ENCODE measurements at places on chromosomes 4 and X.

DNA sequence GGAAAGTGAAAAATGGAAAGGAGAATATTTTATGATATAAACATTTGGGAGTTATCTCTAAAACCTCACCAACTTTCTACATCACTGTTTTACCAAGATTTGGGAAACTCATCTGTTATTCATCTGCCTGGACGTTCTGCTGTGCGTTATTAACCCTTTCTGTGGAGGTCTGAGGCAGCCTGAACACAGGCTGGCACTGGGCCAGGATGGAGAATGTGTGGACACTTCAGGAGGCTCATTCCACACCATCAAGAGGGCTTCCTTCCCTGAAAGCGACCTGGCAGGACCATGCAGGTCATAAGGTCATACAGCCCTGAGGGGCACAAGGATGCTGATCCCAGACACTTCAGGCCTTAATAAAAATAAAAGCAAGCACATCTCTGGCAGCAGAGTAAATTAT lies 31.2 kb upstream of the TMEM184C start:
- DNase-seq: no peak

GRCh38 chrX:65745992-65746391 lies 78.5 kb downstream of the MSN start:
- DNase-seq: no peak

GRCh38 chrX:23366914-23367313 lies 32.3 kb downstream of the PTCHD1 start:
- DNase-seq: no peak

DNA sequence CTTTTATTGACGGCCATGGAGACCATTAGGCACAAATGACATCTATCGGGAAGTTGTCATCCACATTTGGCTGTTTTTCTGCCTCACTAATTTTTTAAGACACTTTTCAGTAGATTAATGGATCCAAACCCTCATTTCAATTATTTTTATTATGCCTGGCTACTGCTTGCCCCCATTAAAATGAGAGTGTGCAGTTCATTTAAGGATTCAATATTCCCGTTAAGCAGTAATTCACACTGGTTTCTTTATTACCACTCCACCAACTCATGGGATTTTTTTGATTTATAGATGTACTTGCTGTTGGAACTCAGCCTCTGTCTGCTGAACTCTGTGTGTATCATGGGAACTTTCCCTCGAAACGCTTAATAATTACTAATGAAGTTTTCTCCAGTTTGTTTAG lies 291.8 kb upstream of the PRKX start:
- DNase-seq: no peak

- no peak for DNase-seq
Observed at GRCh38 chrX:122500556-122500955, 683.5 kb upstream of the GRIA3 start.

- no peak for DNase-seq
Observed at GRCh38 chrX:68665502-68665901, 18.0 kb downstream of the STARD8 start.

- DNase-seq: no peak
Observed at GRCh38 chr4:10093801-10094552, 22.6 kb downstream of the WDR1 start.

GRCh38 chrX:138519296-138519695 lies 192.2 kb downstream of the FGF13 start:
- no peak for DNase-seq

GRCh38 chr4:42655921-42656678 lies 805 bp downstream of the ATP8A1 start:
- DNase-seq: peak; percentile 52

GRCh38 chr4:2063557-2064275 lies 4.6 kb downstream of the NAT8L start:
- DNase-seq: no peak

DNA sequence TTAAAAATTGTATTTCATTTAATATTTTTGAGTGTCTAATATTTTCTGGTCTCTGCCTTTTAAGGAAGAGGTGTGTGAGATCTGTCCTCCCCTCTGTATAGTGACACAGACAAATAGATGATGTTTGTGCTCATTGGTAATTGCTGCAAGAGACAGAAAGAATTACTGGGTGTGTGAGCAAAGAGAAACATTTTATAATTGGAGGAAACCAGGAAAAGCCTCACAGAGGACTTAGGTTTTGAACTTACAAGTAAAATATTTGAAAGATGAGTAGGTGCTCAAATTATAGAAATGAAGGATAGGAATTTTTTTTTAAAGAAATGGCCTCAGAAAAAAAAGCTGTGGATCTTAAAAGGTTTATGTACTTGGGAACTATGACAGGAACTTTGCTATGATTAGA lies 149.8 kb downstream of the SPCS3 start:
- no peak for DNase-seq

- DNase-seq: no peak
Observed at GRCh38 chr4:165009493-165010227, 22.1 kb upstream of the TRIM60 start.

GRCh38 chr4:109811707-109812106 lies 3.9 kb upstream of the GAR1 start:
- DNase-seq: no peak

- no peak for DNase-seq
Observed at GRCh38 chr4:23890369-23891063, 669 bp upstream of the PPARGC1A start.

DNA sequence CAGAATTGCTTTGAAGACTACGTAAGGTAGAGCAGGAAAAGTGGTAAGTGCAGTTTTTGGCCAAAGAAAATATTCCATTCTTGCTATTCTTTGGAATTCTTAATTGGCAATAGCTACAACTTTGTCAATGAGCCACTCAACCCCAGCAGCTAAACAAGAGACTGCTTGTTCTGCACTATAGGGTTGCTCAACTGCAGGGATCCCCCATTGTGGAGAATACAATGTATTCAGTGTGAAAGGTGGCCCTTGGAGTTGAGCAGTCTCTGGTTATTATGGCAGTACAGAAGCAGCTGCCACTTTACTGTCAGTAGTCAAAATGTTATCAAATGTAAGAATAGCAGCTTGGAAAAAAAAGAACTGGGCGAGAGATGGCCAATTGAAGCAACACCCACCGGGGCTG lies 808.7 kb downstream of the CENPC start:
- no peak for DNase-seq

GRCh38 chr4:45183905-45184304 lies 457.5 kb upstream of the GNPDA2 start:
- no peak for DNase-seq

GRCh38 chrX:23826653-23827052 lies 43.7 kb downstream of the SAT1 start:
- DNase-seq: peak; percentile 4

GRCh38 chr4:39451423-39452023 lies 7.2 kb downstream of the RPL9 start:
- DNase-seq: no peak

GRCh38 chr4:38155589-38156294 lies 195.5 kb downstream of the PTTG2 start:
- DNase-seq: no peak

- DNase-seq: no peak
Observed at GRCh38 chr4:55955710-55956109, 7.0 kb downstream of the CEP135 start.

Data from CD4-positive, alpha-beta T cell treated with Interleukin-1 beta for 1 hour (primary cell).